ENCODE measurements at places on chromosomes 5 and 9.

GRCh38 chr5:121100931-121101330 is 636.8 kb downstream of the PRR16 start:
- DNase-seq: no peak

DNA sequence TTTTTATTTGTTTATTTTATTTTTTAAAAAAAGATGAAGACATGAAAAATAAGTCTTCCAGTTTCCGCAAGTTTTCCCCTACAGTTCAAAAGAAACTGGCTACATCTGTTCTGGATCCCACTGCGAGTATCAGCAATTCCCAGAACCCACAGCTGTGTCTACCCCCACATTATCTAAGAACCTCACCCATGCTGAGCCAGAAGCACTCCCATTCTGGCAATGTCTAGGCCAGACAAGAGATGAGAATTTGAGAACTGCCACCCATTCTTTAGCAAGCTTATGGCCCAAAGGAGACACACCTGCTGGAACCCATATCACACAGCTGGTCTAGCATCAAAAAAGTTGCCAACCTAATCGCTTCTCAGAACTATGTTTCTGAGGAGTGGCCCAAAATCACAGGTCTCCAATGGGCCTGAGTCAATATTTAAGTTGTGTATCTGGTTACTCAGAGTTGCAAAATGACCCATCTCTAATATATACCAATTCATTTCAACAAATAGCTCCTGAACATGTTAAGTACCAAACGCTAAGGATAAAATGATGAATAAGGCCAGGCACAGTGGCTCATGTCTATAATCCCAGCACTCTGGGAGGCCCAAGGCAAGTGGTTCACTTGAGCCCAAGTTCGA is 27.1 kb downstream of the MTMR12 start:
- DNase-seq: no peak

GRCh38 chr9:12935714-12936113 is 160.9 kb downstream of the LURAP1L start:
- no peak for DNase-seq

DNA sequence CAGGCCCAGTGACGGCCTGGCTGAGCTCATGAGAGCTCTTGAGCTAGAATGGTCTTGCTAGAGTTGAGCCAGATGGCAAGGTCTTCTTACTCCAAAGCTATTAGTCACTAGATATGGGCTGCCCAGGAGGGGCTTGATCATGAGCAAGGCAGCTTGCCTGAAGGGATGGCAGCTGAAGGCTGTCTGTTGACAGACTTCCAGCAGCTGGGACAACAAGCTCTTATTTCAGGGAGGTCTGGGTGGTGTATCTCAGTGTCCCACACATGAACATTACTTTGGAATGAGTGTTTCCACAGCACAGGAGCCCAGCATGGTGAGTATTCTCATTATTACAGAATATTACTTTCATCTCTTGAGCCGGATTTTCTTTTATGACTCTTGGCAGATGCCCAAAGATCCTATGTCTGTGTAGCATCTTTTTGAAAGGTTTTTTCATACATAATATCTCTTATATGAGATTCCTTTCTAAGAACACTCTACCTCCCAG is 414.1 kb downstream of the ARHGEF28 start:
- DNase-seq: peak; percentile 98

GRCh38 chr9:20135119-20135697 is 346.4 kb upstream of the SLC24A2 start:
- DNase-seq: no peak

- no peak for DNase-seq
These were observed 179.5 kb downstream of the TRIO start for GRCh38 chr5:14322437-14323187.

DNA sequence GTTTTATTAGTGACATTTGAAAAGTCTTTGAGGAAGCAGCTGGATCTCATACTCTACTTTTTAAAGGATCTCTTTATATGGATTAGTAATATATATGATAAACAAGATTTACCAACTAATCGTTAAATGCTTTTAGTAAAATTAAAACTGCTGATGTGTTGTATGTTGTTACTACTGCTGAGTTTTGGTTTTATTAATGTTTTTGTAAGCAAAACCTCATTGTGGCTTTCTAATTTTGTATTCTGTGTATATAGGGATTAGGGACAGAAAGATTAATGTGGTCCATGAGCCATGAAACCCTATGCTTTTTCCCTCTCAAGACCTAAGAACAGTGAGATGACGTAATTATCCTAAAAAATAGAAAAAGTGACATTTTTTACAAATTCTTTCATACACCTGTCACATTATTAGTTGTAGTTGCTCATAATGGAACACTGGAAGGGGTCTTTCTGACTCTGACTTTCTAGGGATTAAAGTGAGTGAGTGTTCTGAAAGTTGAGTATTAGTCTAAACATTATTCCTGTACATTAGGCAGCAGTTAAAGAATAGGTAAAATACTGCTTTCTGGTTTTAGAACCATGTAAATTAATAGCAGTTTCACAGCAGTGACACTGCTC is 85.9 kb downstream of the SLC12A2 start:
- DNase-seq: no peak

DNA sequence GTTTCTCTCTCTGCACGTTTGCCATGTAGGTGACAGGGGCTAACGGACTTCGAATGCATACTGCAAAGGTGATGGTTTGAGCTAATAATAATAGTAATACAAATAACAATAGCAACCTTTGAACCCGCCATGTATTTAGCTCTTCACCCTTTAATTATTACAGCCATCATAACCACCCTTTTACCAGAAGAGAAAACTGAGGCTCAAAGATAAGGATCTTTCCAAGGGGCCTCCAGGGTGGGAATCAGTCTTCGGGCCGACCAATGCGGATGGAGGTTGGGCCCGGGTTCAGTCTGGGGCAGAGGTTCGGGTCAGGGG is 494 bp downstream of the CDKN2AIPNL start:
- no peak for DNase-seq

DNA sequence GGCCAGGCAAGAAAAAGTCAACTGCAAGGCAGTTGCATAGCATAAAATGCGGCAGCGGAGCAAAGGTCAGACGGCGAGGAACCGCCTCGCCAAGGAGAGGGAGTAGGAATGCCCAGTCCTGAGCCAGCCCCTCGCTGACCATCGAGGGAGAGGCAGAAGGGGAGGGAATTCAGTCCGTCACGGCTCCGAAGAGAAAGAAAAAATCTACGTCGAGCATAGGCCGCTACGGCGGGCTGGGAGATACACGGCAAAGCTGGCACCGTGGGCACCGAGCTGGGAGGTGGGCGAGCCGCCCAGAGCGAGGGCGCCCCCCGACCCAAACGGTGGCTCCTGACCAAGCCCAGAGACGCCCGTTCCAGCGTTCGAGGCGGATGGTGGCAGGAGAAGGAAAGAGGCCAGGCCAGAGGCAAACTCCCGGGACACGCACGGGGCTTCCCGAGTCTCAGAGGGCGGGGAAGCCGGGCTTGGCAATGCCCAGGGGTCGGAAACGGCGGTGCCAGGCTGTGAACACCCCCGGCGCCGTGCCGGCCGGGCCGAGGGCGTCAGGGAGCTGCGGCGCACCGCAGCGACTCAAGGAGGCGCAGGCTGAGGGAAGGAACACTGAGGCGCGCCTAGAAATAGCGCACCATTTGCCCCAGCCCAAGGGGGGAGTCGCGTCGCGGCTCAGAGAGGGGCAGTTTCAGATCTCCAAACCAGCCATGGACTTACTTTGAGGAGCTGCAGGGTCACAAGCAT is 518 bp downstream of the SPRY4 start:
- DNase-seq: peak; percentile 66

- DNase-seq: no peak
These were observed 86.5 kb upstream of the ATP10B start for GRCh38 chr5:160938532-160938931.

- DNase-seq: no peak
These were observed 19.0 kb upstream of the ACTBL2 start for GRCh38 chr5:57501414-57502201.

- DNase-seq: no peak
These were observed 571.4 kb downstream of the ELAVL2 start for GRCh38 chr9:23254404-23255184.

- no peak for DNase-seq
These were observed 241.8 kb downstream of the GAS1 start for GRCh38 chr9:86705490-86705889.

- no peak for DNase-seq
These were observed 93.2 kb downstream of the FSTL4 start for GRCh38 chr5:133519191-133519590.

GRCh38 chr5:73201547-73202513 is 28.8 kb downstream of the TMEM174 start:
- peak; percentile 68 for DNase-seq

DNA sequence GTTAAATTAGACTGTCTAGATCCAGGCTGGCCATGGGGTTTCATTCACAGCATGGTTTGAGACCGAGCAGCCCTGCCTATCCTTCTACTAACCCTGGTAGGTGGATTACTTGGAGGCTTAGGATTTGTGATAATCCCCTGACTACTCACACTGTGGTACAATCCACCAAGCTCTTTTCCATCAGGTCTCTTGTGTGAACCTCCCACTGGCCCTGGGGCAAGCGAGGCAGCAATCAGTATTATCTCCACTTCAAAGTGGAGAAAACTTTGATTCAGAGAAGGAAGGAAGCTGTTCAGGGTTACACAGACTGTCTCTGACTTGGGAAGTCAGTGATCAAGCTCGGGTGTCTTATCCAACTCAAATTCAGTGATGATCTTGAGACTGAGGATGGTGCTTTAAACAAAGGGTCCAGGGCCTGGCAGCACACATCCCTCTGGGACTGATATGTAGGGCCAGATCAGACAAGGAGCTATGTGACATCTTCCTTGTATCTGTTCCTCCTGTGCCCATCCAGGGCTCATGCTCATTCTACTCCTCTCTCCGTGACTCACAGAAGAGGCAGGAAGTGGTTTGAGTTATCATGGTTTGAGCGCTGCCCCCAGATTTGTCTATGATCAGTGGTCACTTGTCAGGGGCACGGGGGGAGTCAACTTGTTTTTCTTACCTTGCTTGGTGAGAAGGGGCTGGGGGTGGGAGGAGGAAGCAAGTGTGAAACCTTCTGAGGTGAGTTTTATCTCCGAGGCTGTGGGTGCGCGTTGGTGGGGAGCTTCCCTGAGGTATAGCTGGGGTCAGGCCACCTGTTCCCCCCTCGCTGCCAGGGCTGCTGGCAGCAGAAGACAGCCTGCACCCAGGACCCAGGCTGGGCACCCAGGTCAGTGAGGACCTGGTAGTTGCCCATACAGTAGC is 48.6 kb downstream of the RGS3 start:
- DNase-seq: peak; percentile 77

- DNase-seq: peak; percentile 15
These were observed 101.5 kb upstream of the ARRDC3 start for GRCh38 chr5:91484662-91485061.

DNA sequence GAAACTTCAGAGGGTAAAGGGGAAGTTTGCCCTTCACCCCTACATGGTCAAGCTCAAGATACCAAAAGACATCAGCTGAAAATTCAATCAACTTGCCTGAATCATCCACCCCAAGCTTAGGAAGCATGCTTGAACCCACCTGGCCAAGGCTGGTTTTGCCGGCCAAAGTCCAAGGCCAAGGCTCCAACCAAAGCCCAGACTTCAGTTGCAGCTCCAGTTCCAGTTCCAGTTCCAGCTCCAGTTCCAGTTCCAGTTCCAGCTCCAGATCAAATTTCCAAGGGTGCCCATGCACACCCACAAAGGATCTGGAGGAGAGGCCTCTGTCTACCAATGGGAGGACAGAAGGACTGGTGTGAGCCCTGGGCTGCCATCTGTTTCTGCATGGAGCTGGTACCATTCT is 4.6 kb upstream of the SERINC5 start:
- DNase-seq: no peak

- peak; percentile 3 for DNase-seq
These were observed 21.8 kb upstream of the FKTN start for GRCh38 chr9:105535920-105536668.

GRCh38 chr9:117587263-117587662 is 116.9 kb upstream of the TLR4 start:
- no peak for DNase-seq

GRCh38 chr9:95598236-95598635 is 81.5 kb upstream of the PTCH1 start:
- no peak for DNase-seq

DNA sequence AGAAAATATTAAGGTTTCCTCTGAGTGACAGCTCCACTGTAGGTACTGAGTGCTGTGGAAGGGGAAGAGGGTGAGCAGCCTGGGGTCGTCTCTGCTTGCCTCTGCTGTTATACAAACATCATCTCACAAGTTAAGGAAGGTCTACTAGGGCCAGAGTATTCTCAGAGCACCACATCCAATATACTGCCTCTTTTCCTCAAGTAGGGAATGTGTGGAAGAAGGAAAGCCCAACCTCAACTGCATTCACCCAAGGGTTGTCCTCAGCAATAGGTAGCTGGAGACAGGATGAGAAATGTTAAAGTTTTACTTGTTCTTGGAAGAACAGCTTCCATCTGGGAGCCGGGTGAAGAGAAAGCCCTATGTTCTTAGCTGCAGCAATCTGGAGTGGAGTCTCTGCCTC is 1062.3 kb upstream of the CDH10 start:
- DNase-seq: no peak

- peak; percentile 61 for DNase-seq
These were observed 84.4 kb upstream of the SPIN1 start for GRCh38 chr9:88303721-88304451.

GRCh38 chr5:61919920-61920319 is 386.1 kb upstream of the KIF2A start:
- no peak for DNase-seq
